ENCODE measurements at places on chromosomes 12 and 14.

DNA sequence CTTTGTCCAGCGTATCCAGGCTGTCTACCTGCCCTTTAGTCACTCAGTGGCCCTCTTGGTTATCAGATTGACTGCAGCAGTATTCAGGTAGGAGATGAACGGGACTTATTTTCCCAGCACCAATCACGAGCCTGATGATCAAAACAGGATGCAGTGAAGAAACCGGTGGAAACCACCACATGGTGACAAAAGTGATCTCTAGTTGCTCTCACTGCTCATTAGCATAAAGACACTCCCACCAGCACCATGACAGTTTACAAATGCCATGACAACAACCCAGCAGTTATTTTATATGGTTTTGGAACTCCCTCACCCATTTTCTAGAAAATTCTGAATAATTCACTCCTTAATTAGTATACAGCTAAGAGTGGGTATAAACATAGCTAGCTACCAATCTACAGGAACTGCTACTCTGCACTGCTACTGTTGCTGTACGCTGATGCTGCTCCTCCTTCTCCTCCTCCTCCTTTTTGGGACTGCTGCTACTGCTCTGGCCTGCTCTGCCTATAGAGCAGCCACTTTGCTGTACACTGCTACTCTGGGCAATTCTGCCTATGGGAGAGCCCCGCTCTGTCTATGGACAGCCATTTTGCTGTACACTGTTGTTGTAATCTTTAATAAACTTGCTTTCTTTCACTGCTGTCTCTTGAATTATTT is 142.5 kb upstream of the SSTR1 start:
- DNase-seq, result peak; percentile 37

- no peak for DNase-seq
Observed at GRCh38 chr12:2049604-2050540, 2.9 kb upstream of the CACNA1C start.

DNA sequence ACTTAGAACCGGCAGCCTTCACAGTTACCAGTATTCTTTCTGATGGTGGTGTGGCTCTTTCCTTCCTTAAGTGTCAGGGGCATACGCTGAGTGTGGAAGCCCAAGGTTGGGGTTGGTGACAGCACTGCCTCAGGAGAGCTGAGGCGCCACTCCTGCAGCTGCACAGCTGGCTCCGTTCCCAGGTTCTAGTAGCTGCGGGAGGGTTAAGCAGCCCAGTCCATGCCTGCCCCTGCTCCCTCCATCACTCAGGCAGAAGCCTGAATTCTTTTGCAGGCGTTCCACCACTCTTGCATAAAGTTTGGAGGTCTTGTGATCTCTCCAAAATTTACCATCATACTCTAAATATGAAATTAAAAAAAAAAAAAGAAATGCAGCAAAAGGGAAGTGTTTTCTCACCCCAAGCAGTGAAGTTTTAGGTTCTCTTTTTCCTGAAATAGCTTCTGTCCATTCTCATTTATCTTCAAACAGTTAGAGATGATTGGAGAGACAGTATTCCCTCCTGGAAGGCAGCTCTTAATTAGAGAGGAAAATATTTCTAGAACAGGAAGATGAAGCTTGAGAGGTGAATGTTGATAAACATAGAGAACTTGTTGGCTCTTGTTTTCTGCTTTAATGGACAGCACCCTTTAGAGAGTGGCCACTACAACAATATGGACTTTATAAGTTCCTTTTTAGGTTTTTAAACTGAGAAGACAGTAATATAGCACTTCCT is 136.1 kb downstream of the FGD4 start:
- DNase-seq, result peak; percentile 36

- DNase-seq, result no peak
Observed at GRCh38 chr14:100386121-100386520, 63.0 kb downstream of the SLC25A47 start.

GRCh38 chr12:124866195-124866882 is 2.7 kb upstream of the SCARB1 start:
- no peak for DNase-seq

GRCh38 chr12:22318108-22318737 is 16.3 kb downstream of the ST8SIA1 start:
- peak; percentile 82 for DNase-seq

DNA sequence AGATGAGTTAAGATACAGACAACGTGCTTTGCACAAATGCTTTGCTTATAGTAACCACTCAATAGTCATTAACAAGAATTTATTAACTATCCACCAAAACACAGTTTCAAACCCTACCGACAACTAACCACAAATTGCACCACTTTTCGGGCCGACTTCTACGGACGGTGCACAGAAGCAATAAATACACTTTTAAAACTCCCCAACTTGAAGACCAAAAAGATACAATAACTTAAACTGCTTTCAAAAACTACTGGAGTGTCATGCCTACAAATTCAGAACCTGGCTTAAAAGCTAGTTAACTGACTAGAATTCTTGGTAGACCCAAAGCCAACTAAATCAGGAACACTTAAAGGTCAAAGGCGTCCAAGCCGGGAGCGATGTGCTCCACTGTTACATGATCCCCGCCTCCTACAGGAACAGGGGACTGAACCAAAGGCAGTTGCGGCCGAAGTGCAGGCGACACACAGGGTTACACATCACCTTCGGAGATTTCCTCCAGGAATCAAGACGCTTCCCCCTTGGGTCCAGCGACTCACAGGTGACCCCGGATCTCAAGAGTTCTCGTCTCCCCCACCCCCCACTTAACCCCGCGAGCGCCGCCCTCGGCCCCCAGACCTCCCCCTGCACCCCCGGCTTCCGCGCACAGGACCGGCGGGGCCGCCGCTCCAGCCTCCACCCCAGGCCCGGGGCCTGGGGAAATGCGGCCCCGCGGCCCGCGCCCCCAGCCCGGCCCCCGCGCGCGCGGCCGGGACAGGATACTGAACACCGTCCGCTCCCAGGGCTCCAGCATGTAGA is 507 bp downstream of the SPTSSA start:
- DNase-seq, result peak; percentile 63

DNA sequence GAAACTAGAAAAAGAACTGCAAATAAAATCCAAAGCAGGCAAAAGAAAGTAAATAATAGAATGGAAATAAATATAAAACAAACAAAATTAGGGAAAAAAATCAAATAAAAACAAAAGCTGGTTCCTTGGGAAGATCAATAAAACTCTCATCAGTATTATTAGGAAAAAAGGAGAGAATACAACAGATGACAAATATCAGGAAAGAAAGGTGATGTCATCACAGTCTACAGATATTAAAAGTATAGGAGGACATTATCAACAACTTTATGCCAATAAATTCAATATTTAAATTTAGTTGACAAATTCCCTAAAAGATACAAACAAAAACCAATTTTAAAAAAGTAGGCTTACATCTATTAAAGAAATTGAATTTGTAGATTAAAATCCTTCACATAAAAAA is 107.4 kb upstream of the FOXN3 start:
- DNase-seq, result no peak

DNA sequence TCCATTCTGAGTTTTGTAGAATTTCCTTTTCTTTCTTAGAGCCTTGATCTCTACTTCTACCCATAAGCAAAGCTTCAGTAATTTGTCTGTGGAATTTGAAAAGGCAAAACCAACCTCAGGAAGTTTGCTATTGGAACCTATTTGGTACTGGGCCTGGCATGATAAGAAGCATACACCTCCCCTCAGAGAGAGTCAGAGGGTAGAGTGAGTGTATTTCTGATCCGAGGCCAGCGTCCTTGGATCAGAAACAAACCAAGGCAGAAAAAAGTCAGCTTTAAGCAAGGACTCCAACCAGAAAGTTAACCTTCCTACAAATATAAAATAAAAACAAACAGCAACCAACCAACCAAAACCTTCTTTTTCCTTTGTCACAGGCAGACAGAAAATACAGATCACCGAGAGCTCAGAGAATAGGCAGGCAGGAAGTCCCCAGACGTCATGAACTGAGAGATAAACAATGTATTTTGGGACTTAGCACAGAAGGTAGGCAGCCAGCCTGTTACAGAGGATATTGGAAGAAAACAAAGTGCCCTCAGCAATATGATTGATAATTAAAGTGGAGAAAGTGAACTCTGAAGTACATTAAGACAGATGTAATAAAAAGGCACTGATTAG is 141.5 kb downstream of the NEDD1 start:
- DNase-seq, result no peak

- DNase-seq, result no peak
Observed at GRCh38 chr14:95023115-95023514, 134.2 kb downstream of the DICER1 start.

GRCh38 chr14:26255213-26255612 is 342.6 kb downstream of the NOVA1 start:
- DNase-seq, result no peak

DNA sequence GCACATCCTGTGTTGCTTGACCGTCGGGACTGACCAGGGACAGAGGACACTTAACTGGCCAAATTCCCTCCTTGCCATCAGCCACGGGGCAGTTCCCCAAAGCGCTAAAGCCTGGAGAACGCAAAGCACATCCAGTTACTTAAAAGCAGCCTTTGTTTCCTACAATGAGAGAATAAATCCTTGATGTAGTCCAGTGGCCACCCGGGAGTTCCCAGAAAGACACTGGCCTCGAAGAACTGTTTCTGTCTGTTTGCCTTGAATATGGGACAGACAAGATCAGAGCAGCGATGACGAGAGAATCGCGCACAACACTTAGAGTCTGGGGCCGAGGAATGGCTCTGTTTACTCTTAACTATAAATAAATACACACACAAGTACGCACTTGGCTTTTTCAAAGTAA is 102.2 kb downstream of the TNFAIP2 start:
- DNase-seq, result no peak

DNA sequence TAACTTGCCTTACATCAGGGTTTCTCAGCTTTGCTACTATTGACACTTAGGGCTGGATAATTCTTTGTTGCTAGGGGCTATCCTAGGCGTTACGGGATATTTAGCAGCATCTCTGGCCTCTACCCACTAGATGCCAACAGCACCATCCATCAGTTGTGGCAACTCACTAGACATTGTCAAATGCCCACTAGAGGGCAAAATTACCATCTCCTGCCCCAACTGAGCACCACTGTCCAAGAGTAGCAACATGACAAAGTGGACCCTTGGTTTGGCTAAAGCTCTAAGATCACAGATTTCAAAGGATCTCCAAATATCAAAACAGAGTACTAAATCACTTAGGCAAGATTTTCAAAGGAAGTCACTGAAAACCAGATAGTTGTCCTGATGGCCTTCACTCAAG is 251.7 kb upstream of the TBX3 start:
- no peak for DNase-seq

- DNase-seq, result no peak
Observed at GRCh38 chr12:131028587-131029338, 75.1 kb downstream of the ADGRD1 start.

DNA sequence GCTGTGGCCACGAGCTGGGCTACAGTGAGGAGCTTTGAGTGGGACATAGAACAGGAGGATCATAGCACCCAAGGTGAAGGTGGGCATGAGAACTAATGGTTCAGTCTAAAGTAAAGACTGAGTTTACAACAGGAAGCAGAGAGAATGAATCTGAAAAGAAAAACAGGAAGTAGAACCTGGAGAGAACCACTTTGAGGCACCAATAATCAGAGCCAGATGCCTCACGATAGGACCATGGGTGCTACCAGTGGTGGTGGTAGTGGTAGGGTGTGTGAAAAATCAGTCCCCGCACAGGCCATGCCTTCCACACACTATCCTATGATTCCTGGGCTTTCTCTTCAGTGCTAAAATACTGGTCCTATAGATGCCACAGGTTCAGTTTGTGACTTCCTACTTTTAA is 293.6 kb downstream of the AKAP6 start:
- no peak for DNase-seq

DNA sequence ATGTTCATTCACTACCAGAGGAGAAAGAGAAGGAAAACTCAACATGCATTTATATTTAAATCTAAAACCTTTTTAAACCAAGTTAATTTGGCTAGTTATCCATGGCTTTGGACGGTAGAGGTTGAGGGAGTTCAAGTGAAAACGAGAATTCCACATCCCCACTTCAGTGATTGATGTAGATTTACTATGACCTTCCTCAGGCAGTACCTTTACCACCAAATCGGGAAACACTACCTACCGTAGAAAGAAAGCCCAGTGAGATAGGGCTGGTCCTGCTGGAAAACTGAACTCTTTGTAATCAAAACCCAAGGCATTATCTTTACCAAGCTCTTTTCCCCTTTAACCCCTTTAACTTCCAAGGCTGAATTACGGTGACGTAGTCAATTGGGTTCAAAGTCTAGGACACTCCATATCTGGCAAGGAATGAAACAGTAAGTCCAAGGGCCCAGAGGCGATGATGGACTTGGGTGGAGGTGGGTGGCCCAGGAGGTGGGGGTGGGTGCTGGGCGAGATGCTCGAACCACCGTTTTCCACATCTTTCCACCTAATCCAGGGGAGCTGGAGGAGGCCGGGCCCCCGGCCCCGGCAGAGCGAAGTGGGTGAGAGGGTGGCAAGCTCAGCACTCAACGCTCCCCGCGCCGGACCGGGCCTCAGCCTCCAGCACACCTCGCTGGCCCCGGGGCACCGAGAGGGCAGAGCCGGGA is 618 bp downstream of the SEC23A start:
- peak; percentile 4 for DNase-seq

All from inflammatory macrophage treated with lipopolysaccharide for 4 hours (primary cell).